Activated CD8-positive, alpha-beta T cell treated with anti-CD3 and anti-CD28 coated beads for 36 hours (primary cell): ENCODE measurements at places on chromosomes 11 and 22. TPM values are rescaled to one million over a fixed set of nuclear protein-coding genes. Genes with fewer than 3 reads are reported as not detected.

- H3K4me1 ChIP-seq, result no peaks in the 10 kb centered on the region
- H3K36me3 ChIP-seq, result no peaks in the 10 kb centered on the region
- DNase-seq, result no peak
- H3K4me3 ChIP-seq, result no peak overlapping the region
Measured at GRCh38 chr22:27512283-27512761, 289.2 kb downstream of the MN1 start.

DNA sequence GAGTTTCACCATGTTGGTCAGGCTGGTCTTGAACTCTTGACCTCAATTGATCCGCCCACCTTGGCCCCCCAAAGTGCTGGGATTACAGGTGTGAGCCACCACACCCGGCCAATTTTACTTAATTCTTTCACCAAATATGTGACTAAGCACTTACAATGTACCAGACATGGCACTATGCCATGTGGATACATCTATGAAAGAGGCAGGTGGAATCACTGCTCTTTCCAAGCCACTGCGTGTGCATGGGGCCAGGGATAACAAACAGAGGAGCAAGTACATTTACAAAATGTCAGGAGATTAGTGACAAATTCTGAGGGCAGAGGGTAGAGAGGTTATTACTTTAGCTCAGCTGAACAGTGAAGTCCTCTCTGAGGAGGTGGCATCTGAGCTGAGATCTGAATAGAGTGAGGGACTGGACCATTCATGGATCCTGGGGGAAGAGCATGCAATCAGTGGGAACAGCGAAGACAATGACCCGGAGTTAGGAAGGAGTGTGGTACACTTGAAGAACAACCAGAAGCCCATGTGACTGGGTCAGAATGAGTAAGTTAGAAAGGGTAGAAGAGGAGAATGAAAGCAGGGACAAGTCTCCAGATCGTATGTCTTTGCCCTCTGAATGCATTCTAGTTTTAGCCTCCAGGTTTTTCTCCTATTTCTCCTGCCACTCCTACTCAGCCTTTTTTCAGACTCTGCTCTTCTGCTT, 38.3 kb upstream of the GRAMD1B start:
- H3K27ac ChIP-seq, result no peak overlapping the region
- DNase-seq, result no peak
- peaks cover 20% of the 10 kb centered on the region for H3K27me3 ChIP-seq
- H3K4me3 ChIP-seq, result no peak overlapping the region

DNA sequence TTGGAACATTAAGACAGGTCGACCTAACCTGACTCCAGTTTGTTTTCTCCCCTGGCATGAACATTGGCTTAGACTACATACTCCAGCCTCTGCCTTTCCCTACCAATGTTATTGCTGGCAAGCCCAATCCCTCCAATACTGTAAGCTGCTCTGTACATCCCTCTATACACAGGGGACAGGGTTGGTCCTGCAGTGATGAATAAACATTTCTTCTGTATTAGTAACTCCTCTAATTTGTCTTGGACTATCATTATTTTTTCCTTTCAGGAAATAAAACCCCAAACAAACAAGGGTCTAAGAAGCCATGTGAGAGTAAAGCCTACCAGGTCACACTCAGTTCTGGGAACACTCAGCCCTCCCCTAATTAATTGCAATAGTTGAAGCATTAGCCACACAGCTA, 35.1 kb upstream of the FJX1 start:
- H3K27me3 ChIP-seq, result peaks cover 36% of the 10 kb centered on the region
- H3K4me1 ChIP-seq, result no peaks in the 10 kb centered on the region
- no peak overlapping the region for H3K27ac ChIP-seq
- no peak overlapping the region for H3K4me3 ChIP-seq

DNA sequence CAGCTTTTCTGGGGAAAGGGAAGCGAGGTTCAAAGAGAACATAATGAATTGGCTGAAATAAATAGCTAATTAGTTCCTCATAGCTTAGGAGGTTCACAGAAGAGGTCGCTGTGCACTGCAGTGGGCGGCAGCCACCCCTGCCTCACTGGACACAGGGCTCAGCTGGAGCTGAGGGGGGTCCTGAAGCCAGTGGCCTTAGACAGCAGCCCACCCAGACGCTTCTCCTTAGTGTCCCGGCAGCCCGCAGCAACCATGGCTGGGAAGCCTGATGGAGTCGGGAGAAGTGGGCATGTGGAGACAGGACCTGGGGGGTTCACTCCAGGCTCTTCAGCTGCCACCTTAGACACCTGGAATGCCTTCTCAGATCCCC, 75.4 kb downstream of the TRIM29 start:
- no peak overlapping the region for H3K27ac ChIP-seq
- H3K4me1 ChIP-seq, result no peaks in the 10 kb centered on the region
- peaks cover 9% of the 10 kb centered on the region for H3K27me3 ChIP-seq
- no peaks in the 10 kb centered on the region for H3K36me3 ChIP-seq
- no peak overlapping the region for H3K4me3 ChIP-seq
- DNase-seq, result no peak

DNA sequence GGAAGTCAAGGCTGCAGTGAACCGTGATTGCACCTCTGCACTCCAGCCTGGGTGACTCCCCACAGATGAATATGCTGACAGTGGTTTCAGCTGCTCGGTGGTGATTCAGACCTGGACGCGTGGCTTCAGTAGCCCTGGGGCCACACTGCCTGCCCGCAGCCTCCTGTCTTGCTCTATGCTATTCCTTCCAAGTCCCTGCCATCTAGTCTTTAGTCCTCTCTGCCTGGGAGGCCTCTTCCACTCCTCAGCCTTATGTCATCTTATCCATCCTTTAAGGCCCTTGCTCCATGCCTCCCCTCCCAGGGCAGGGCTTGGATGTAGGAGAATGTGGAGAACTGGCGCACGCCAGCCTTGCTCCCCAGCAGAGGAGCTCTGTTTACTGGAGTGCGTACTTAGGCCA, 23.0 kb downstream of the YDJC start:
- H3K4me1 ChIP-seq, result peaks cover 23% of the 10 kb centered on the region
- DNase-seq, result no peak
- no peaks in the 10 kb centered on the region for H3K27me3 ChIP-seq
- H3K27ac ChIP-seq, result peak overlapping the region; percentile 52
- no peak overlapping the region for H3K4me3 ChIP-seq
- peaks cover 12% of the 10 kb centered on the region for H3K36me3 ChIP-seq

DNA sequence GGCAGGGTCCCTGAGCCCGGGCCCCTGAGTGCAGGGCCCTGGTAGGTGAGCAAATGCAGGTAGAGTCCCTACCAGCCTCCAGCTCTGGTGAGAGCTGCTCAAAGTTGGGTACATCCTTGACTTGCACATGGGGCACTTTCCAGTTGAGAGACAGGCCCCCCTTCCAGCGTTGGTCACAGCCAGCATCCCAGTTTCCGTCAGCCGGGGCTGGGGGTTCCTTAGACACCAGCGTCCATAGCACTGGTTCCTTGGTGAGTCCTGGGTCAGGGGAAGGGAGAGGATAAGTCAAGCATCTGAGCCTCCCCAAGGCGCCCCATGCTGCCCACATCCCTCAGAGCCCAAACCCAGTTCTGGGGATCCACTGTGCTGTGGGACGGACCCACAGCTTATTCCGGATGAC, 5.6 kb downstream of the PNPLA5 start:
- H3K27ac ChIP-seq, result no peak overlapping the region
- H3K4me1 ChIP-seq, result no peaks in the 10 kb centered on the region
- peaks cover 21% of the 10 kb centered on the region for H3K27me3 ChIP-seq
- DNase-seq, result no peak
- no peaks in the 10 kb centered on the region for H3K36me3 ChIP-seq
- H3K4me3 ChIP-seq, result no peak overlapping the region

- peaks cover 11% of the 10 kb centered on the region for H3K36me3 ChIP-seq
- H3K27ac ChIP-seq, result no peak overlapping the region
- DNase-seq, result no peak
- no peaks in the 10 kb centered on the region for H3K27me3 ChIP-seq
Measured at GRCh38 chr22:28711820-28712777, 29.5 kb downstream of the CHEK2 start.

GRCh38 chr11:129066229-129066628, 123.6 kb upstream of the TP53AIP1 start:
- no peak overlapping the region for H3K4me3 ChIP-seq
- H3K4me1 ChIP-seq, result no peaks in the 10 kb centered on the region
- DNase-seq, result no peak

DNA sequence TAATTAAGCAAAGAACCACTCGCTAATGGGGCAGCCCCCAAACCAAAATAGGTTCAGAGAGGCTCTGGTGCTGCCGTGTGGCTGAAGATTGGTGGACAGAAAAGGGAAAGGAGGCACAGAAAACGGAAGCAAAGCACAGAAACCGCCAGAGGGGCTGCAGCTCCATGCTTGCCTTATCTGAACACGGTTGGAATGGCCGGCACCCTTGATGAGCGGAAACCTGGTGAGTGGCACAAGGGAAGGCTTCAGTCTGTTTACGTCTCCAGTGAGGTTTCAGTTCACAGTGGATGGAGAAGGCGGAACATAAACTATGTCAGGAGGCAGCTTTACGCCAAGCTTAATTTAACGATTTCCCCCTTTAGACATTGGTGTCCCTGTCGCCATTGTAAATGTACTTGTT, 5.2 kb upstream of the PRR33 start:
- H3K36me3 ChIP-seq, result peaks cover 9% of the 10 kb centered on the region
- H3K4me3 ChIP-seq, result peak overlapping the region; percentile 36
- H3K27ac ChIP-seq, result no peak overlapping the region
- no peak for DNase-seq

GRCh38 chr11:44557464-44557863, 8.0 kb upstream of the CD82 start:
- H3K4me1 ChIP-seq, result peaks cover 30% of the 10 kb centered on the region
- H3K36me3 ChIP-seq, result no peaks in the 10 kb centered on the region
- H3K27ac ChIP-seq, result no peak overlapping the region
- no peaks in the 10 kb centered on the region for H3K27me3 ChIP-seq
- DNase-seq, result no peak
- H3K4me3 ChIP-seq, result no peak overlapping the region

- no peaks in the 10 kb centered on the region for H3K27me3 ChIP-seq
- no peak for DNase-seq
- H3K36me3 ChIP-seq, result peaks cover 3% of the 10 kb centered on the region
- H3K4me3 ChIP-seq, result no peak overlapping the region
- H3K27ac ChIP-seq, result no peak overlapping the region
Measured at GRCh38 chr11:128796270-128796669, 70.8 kb downstream of the KCNJ1 start.

- DNase-seq, result no peak
- H3K27me3 ChIP-seq, result no peaks in the 10 kb centered on the region
- peaks cover 43% of the 10 kb centered on the region for H3K4me1 ChIP-seq
- H3K27ac ChIP-seq, result peak overlapping the region; percentile 10
Measured at GRCh38 chr11:47004595-47005033, 68.1 kb downstream of the CSTPP1 start.

DNA sequence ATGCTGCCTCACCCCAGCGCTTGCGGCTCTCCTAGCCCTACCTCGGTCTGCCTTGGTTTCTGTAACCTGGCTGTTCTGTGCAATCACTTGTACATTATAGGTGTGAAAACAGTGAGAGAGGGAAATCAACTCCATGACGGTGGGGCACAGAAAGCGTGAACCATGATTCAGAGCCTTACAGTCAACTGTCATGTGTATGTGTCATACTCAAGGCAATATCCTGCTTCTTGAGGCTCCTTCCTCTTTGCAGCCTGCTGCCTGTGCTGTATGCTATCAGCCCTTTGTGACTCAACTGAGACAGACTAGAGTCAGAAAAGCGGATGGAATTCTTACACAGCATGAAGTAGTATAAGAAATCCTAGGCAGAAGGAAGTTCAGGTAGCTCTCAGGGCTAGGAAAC, 2.1 kb downstream of the NRIP3 start:
- no peak overlapping the region for H3K27ac ChIP-seq
- peaks cover 41% of the 10 kb centered on the region for H3K27me3 ChIP-seq
- peak; percentile 77 for DNase-seq
- H3K4me1 ChIP-seq, result peaks cover 26% of the 10 kb centered on the region
- no peak overlapping the region for H3K4me3 ChIP-seq
- H3K36me3 ChIP-seq, result no peaks in the 10 kb centered on the region

- peaks cover 34% of the 10 kb centered on the region for H3K36me3 ChIP-seq
- DNase-seq, result no peak
- H3K4me1 ChIP-seq, result no peaks in the 10 kb centered on the region
- H3K27ac ChIP-seq, result no peak overlapping the region
- no peaks in the 10 kb centered on the region for H3K27me3 ChIP-seq
Measured at GRCh38 chr11:73012121-73012863, 129.8 kb downstream of the FCHSD2 start.

- H3K4me3 ChIP-seq, result no peak overlapping the region
- no peaks in the 10 kb centered on the region for H3K36me3 ChIP-seq
- no peaks in the 10 kb centered on the region for H3K4me1 ChIP-seq
- H3K27ac ChIP-seq, result no peak overlapping the region
- no peak for DNase-seq
Measured at GRCh38 chr22:27603800-27604144, 197.8 kb downstream of the MN1 start.

DNA sequence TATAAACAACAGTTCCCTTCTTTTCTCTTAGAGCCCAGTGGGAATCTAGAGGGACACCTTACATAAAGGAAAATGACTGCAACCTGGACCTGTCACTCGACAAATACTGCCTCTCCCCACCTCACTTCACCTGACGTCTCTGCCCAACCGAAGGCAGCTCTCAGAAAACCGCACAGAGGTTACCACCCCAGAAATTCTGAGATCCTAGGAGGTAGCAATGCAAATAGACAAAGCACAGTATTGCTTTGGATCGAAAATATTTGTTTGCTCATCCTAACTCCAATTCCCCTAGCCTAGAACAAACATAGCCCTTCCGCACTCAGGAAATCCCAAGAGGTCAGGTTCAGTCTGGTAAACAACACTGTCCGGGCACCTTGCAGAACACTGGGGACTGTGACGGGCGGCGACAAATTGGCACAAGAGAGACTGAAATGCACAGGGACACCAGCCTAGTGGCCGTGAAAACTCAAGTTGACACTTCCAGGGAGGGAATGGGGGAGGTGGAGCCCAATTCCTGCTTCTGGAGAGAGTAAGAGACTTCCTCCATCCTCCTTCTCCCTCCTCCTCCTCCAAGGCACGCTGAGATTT, 420 bp upstream of the TRIM44 start:
- peaks cover 32% of the 10 kb centered on the region for H3K36me3 ChIP-seq
- H3K27ac ChIP-seq, result peak overlapping the region; percentile 97
- H3K4me1 ChIP-seq, result peaks cover 38% of the 10 kb centered on the region
- peak overlapping the region; percentile 92 for H3K4me3 ChIP-seq
- H3K27me3 ChIP-seq, result peaks cover under 1% of the 10 kb centered on the region
- DNase-seq, result peak; percentile 33

DUSP18 gene
- 4.1 TPM for total RNA-seq

SLC22A6 gene
- total RNA-seq, result not detected

KRTAP5-2 gene
- not detected for total RNA-seq

APOA5 gene
- not detected for total RNA-seq

SUSD2 gene
- 0.95 TPM for total RNA-seq

TPP1 gene
- 31.4 TPM for total RNA-seq

ZC3H12C gene
- total RNA-seq, result 0.45 TPM

MS4A6E gene
- total RNA-seq, result not detected

DCHS1 gene
- 1.6 TPM for total RNA-seq

SAA4 gene
- total RNA-seq, result not detected

NCAM1 gene
- 0.47 TPM for total RNA-seq

CASP12 gene
- total RNA-seq, result not detected

MYOD1 gene
- total RNA-seq, result not detected
